Stimulated activated CD8-positive, alpha-beta memory T cell treated with anti-CD3 and anti-CD28 coated beads, Interleukin-4, amount 100 ng/mL, for 24 hours (primary cell): ENCODE measurements at places on chromosomes 13 and 19.

- no peak for DNase-seq
These were observed 518 bp downstream of the KLF2 start for GRCh38 chr19:16325161-16325527.

- DNase-seq = no peak
These were observed 1287.6 kb downstream of the EFNB2 start for GRCh38 chr13:105247830-105248229.

DNA sequence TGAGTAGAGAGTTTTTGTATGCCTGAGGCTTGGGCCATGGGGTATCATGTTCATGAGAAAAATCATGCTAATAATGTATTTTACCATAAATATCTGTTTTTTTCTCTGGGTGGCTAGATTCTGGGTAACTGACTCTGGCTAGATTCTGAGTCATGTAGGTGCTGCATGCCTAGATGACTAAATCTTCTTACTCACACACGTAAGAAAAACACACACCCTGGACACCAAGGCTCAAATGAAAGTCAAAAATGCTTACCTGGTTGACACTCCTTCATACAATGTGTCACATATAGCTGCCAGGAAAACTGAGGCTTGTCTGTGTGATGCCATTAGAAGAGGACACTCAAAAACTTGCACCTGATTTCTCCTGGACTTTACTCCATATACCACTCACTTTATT is 597.4 kb upstream of the SLITRK1 start:
- DNase-seq = no peak

DNA sequence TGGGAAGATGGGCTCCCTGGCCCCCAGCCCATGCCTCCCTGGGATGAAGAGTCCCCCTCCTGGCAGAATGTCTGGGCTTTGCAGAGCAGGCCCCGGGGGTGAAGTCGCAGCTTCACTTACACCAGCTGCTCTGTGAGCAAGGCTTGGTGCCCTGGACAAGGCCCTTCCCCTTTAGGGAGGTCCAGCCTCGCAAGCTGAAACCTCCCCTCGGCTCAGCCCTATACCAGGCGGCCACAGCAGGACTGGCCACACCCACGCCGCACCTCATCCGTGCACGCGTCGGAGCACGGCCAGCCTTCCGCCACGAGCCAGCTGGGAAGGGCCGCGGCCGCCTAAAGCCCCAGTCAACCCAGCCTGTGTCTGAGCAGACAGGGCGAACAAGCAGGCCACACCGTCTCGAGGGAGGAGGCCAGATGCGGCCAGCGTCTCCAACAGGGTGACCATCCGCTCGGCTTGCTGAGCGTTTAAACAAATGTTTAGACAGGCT is 83.2 kb upstream of the MCF2L start:
- no peak for DNase-seq

GRCh38 chr19:290372-291005 is 714 bp downstream of the PLPP2 start:
- DNase-seq = no peak

- DNase-seq = no peak
These were observed 28.7 kb upstream of the FAM216B start for GRCh38 chr13:42752731-42753130.

- DNase-seq = no peak
These were observed 43.3 kb downstream of the ZNF93 start for GRCh38 chr19:19943848-19944582.

DNA sequence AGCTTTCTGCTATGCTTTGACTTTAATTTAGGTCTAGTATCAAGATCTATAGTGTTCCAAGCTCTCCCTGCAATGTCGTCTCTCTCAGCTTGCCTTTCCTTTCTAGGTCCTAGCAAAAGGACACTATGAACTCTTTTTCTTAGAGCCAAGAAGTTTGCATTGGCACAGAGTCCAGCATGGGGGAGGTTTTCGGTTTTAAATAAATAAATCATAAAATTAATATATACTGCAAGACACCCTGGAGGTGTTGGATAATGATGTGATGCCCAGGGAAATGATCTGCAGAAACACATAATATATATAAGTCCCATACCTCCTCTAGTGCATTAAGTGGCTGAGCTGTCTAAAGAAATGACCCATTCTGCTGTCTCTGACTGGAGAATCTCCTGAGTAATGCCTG is 316.4 kb upstream of the MAB21L1 start:
- no peak for DNase-seq

DNA sequence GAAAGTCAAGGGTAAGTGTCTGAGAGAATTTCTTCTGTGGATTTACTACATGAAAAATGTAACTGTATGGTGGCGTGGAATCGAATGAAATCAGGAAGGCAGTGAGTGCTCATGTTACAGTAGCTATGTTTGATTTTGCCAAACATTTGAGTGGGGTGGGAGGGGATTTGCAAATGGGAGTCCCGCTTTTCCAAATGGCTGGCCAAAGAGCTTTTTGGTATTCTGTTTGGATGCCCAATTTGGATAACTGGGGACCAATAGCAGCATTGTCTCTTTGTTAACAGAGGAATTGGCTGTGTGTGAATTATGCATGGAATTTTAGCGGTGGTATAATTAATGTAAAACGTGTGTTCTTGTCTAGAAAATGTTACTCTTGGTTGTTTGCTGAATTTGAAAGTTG is 17.8 kb downstream of the HNRNPM start:
- no peak for DNase-seq

DNA sequence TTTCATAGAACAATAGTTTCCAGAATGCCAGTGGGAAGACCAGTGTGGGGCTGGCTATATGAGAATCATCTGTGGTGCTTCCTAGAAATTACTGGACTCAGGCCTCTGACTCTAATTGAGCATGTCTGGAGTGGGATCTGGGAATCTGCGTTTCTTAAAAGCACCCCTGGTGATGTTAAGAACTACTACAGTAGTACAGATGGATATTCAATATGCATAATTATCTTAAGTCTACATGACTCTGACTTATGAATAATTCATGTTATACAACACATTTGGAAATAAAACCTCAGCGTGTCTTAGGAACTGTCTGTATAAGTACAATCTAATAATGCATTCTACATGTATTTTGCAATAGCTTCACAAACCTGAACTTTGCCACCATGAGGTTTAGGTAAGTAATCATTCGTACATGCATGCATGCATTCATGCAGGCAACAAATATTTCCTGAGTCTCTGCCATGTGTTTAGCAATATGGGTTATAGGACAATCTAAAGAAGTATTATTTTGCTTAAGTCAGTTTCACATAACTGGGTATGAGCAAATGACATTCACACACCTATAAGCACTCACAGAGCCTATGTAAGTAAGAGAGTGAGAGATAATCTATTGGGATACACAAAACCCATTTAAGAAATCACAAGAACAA is 62.0 kb downstream of the EPSTI1 start:
- DNase-seq = no peak

GRCh38 chr13:24134231-24134630 is 26.3 kb upstream of the SPATA13 start:
- DNase-seq = no peak

DNA sequence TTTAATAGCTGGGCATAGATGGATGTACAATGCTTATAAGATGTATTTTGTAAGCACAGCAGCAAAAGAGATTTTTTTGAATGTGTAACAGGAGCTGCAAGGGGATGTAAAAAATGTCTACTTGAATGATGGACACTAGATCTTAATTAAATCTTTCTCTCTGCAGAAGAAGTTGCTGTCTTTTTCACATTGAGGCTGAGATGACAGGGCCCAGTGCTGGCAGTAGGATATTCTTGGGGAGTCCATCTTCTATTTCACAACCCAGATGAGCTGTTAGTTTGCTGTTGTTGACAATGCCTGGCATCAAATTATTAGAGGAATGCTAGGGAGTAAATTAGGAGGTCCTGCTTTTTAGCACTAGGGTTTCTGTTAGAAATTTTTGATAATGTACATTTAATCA is 698.7 kb downstream of the SLITRK5 start:
- DNase-seq = no peak

DNA sequence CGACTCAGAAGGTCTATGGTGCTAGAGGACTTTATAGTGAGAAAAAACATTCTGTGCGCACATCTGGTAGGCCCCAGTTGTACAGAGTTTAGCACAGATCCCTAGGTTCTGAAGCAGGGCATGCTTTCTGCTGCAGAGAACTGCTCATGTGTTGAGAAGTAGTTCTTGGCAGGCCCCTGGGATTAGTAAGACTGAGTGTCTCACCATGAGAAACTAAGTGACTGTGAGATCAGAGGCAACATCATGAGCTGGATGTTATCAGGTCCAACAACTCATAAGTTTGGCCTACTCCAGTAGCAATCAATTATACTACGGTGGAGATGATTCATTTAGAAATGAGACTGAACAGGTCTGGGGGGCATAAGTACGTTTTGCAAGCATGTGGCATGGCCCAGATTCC is 507.4 kb upstream of the KLF12 start:
- DNase-seq = no peak

GRCh38 chr19:29422047-29422446 is 103.7 kb upstream of the VSTM2B start:
- no peak for DNase-seq

DNA sequence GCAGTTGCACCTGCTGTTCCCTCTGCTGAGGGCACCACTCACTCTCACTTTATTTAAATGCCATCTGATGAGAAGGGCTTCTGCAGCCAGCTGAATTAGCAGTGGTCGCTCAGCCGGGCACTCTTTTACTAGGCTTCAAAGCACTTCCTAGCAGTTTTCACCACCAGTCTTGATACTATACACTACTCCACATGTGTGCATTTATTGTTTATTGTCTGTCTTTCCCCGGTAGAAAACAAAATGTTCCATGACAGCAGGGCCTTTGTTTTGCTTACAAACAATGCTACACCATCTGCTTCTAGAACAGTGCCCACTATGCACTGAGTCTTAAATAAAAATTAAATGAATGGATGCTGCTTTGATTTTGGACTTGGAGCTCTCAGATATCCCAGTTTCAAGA is 404.9 kb downstream of the FGF14 start:
- no peak for DNase-seq

DNA sequence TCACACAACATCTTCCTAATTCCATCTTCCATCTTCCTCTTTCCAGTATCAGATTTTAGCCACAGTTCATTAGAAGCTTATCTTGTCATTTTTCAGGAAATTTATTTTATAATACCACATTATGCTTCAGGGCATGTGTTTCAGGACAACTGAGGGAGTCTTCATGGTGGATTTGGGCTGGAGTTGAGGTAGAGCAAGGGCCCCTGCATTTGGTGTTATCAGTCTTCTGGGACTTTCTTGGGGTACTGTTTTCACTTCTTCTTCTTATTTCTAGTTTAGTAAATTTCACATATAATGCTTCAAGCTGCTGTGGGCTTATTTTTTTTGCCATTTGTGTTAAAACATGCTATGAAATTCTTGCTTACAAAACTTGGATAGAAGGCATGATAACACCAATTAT is 188.7 kb downstream of the LHFPL6 start:
- no peak for DNase-seq

GRCh38 chr13:64066711-64067110 is 2651.1 kb upstream of the PCDH20 start:
- no peak for DNase-seq

GRCh38 chr13:91572944-91573598 is 174.7 kb downstream of the GPC5 start:
- no peak for DNase-seq

DNA sequence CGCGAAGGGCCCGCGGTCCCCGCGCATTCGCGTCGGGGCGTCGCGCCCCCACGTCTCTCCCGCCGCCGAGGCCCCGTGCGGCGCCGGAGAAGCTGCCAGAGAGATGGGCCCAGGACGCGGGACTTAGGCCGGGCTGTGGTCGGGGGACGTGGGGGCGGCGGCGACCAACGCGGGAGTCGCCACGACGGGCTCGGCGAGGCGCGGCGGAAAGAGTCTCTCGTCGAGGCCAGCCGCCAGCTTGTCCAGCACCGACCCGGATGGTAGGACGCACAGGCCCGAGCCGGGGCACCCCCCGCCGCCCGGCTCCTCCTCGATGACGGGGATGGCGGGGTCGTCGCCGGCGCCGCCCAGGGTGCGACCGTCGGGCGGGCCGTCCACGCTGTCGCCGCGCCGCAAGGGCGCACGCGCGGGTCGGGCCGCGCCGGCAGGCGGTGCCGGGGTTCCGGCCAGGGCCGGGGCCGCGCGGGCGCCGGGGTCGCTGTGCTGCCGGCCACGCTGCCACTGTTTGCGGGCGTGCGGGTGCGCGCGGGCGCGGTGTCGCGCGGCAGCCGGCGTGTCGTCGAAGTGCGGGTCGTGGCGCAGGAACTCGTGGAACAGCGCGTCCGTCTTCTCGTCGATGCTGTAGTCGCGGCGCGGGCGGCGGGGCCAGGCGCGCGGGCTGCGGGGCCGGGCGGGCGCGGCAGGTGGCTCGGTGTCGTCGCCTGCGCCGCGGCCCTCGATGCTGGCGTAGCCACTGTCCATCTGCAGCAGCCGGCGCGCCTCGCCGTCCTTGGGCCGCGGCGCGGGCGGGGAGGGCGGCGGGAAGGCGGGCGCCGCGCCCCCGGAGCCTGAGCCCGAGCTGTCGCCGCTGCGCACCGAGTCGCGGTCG is 8.5 kb downstream of the CBARP start:
- DNase-seq = no peak

DNA sequence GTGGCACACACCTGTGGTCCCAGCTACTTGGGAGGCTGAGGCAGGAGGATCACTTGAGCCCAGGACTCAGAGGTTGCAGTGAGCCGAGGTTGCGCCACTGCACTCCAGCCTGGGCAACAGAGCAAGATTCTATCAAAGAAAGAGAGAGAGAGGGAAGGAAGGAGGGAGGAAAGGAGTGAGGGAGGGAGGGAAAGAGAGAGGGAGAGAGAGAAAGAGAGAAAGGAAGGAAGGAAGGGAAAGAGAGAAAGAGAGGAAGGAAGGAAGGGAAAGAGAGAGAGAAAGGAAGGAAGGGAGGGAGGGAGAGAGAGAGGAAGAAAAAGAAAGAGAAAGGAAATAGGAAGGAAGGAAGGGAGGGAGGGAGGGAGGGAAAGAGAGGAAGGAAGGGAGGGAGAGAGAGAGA is 12.4 kb downstream of the NRTN start:
- no peak for DNase-seq

DNA sequence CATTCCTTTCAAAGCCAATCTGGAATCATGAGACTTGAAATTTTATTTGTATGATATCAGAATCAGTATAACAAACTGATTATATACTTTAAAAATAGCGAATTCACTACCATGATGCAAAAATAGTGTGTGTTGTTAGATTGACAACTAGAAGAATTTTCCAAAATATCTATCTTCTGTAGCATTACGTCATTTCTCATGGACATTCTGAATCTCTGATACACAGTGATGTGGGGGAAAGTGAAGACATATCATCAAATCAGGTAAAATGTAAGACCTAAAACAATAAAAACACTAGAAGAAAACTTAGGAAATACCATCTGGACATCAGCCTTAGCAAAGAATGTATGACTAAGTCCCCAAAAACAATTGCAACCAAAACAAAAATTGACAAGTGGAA is 1292.0 kb upstream of the PCDH9 start:
- no peak for DNase-seq

- no peak for DNase-seq
These were observed 15.9 kb upstream of the ZNF254 start for GRCh38 chr19:24071078-24071477.

- no peak for DNase-seq
These were observed 93.3 kb upstream of the SLC15A1 start for GRCh38 chr13:98845742-98846141.

- DNase-seq = no peak
These were observed 43.7 kb upstream of the F7 start for GRCh38 chr13:113061796-113062425.
